ENCODE measurements at places on chromosomes 13 and 19.

- no peak for DNase-seq
Measured at GRCh38 chr13:33326723-33327122, 41.2 kb upstream of the STARD13 start.

DNA sequence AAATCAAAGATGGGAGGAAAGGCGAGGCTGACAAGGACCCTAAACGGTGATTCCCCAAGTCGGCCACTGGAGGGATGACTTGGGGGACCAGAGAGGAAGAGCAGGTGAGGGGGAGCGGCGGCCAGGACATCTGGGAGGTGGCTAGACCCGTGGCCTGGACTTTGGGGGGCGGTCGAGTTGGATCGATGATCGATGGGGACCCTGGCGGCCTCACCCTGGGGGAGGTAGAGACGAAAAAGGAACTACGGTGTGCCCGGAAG, 7.7 kb upstream of the CIRBP start:
- peak; percentile 66 for DNase-seq

DNA sequence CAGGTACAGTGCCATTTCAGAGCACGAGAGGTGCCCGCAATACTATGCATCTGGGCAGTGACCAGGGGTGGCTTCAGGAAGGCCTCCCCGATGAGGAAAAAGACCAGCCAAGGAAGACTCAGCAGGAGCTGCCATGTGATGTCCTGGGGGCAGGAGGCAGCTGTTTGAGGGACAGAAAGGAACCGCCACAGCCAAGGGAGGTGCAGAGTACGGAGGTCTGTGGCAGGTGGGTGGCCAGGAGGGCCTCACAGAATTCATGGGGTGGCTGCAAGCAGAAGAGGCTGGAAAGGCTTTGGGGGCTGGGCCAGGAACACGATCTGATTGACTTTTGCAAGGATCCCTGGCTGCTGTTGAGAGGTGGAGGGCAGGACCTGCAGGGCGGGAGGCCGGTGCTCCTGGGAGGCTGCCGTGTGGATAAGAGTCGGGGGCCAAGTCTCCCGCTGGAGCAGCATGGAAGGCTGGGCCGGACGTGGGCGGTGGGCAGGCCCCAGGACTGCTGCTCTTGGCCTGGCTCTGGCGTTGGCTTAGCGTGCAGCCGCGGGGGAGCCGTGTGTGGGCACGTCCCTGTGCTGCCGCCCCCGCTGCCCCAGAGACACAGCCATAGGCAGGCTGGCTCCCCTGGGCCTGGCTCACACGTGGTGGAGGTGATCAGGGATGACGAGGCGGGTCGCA, 29.1 kb downstream of the CEBPA start:
- DNase-seq = no peak

DNA sequence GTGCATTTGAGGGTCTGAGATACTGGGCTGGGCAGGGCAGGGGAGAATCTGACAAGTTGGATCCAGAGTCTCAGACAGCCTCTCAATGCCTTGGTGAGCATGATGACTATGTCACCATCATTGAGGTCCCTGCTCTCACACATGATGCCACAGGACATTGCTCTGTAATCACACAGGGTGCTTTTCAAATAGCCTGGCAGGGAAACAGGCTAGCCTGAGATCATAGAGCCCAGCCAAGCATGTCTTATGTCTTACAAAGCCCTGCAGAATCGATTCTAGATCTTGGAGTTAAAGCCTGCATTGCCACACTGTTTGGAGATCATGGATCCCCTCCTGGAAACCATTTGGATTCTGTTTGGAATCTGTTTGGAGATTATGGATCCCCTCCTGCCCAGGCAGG, 5.3 kb downstream of the KCNN1 start:
- DNase-seq = no peak

- DNase-seq = no peak
Measured at GRCh38 chr13:32629866-32630265, 43.6 kb downstream of the PDS5B start.

DNA sequence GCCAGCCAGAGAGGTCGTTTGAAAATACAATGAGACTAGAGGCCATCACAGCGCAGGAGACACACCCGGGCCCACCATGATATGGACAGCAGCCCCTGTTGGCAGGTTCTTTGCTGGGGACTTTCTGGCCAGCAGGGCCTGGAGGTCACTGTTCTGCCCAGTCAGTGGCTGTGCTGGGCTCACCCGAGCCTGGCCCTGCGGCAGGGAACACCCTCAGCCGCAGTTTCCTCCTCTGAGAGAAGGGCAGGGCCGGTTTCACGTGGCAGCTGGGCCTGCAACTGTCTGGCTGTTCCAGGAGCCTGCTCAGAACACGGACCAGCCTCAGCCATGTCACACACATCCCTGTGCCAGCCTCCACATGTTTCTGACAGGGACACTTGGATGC, 39.4 kb downstream of the ADPRHL1 start:
- no peak for DNase-seq

GRCh38 chr19:3047496-3048189, 14.7 kb downstream of the TLE5 start:
- DNase-seq = peak; percentile 73

All from activated CD8-positive, alpha-beta memory T cell treated with anti-CD3 and anti-CD28 coated beads, Interleukin-2, amount 50 U/mL, for 48 hours (primary cell).